ENCODE measurements at places on chromosomes 4 and X.

GRCh38 chr4:140693562-140693961 is 62.6 kb downstream of the TBC1D9 start:
- DNase-seq, result no peak

DNA sequence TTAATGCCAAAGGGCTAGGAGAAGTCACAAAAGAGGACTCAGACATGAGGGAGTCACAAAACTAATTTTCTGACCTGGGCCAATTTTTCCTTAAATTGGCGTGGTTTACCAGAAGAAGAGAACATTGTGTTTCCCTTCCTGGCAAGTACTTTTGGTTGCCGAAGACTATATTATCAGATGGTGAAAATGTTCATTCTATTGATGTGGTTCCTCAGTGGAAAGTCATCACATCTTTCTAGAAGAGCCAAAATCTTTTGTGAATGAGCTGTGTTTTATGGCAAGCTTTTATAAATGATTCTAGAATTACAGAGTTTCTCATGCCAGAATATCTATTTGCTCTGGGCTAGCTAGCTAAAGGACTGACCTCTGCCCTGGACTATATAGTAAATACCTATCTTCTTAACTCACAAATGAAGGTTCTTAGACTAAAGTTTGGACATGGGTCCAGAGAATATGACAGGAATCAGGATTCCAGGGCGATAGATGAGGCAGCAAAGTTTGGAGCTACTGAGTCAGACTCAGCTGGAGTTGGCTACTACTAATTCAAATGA is 288.9 kb downstream of the IL1RAPL2 start:
- no peak for DNase-seq

DNA sequence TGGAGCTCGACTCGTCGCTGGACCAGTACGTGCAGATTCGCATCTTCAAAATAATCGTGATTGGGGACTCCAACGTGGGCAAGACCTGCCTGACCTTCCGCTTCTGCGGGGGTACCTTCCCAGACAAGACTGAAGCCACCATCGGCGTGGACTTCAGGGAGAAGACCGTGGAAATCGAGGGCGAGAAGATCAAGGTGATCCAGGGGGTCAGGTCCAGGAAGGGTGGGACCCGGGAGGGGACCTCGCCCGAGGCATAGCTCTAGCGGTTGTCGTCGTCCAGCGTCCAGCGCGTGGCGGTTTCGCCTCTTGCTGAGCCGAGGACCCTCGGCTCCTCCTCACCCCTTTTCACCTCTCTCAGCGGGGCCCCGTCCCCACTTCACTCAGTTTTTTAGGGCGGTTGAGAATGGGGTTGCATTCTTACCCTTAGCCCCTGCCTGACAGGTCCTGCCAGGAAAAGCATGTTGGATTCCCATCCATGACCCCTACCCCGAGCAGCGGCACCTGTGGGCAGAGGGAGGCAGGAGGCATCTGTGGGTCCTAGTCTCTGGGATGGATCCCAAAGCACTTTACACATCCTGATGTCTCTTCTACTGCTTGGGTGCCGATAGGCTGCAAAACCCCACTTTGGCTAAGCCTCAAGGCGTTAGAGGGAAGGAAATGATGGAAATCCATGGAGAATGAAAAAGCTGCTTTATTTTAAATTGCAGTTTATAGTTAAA is 524 bp downstream of the RAB33A start:
- DNase-seq, result no peak

GRCh38 chr4:94897023-94897422 is 139.3 kb downstream of the BMPR1B start:
- no peak for DNase-seq

GRCh38 chr4:155590796-155591585 is 75.7 kb upstream of the GUCY1A1 start:
- no peak for DNase-seq

DNA sequence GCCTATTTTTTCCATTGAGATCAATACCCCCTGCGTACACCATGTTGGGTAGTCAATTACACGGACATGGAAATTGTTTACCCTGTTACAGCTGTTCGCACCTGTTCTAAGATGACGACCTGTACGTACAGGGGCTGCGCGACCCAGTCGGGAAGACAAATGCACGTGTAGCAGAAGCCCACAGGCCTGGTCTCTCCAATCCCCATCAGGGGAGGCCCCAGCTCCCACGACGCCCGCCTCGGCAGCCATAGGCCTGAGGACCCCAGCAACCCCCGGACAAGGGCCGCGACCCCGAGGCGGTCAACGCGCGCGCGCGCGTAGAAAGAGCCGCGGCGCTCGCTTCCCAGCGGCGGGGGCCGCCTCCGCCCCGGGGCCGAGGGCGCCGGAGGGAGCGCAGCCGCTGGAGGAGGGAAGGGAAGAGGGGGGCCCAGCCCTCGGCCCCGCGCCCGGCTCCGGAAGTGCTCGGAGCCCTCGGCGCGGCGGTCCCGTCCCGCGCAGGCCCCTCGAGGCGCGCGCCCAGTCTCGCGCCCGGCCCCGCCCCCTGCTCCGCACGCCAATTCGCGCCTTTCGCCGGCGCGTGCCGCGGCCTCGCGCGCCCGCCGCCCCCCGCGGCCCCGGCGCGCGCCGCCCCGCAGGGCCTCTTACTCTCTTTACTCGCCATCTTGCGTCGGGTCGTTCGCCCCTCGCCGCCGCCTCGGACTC is 618 bp downstream of the RBBP7 start:
- no peak for DNase-seq

GRCh38 chr4:2263926-2264321 is 2.0 kb upstream of the MXD4 start:
- DNase-seq, result no peak

- DNase-seq, result no peak
These were observed 477.0 kb downstream of the GBA3 start for GRCh38 chr4:23169608-23170311.

- no peak for DNase-seq
These were observed 8.1 kb downstream of the SEPTIN6 start for GRCh38 chrX:119684916-119685224.

DNA sequence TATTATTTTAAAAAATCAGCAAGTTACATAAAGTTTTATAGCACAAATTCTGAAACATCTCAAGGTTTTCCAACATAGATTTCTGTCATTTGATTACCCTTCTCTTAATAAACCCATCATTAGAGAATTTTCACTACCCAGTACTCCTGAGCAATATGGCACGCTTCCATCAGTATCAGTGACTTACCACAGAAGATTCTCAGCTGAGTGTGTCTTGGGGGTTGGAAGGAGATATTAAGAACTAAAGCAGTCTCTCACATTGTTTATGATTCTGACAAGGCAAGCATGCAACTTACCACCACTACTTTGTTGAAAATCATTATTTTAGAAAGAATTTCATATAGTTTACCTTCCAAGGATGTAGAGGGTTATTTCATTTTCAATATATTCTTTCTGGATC is 67.7 kb downstream of the INPP4B start:
- DNase-seq, result no peak

GRCh38 chr4:93448691-93449293 is 379.8 kb upstream of the ATOH1 start:
- DNase-seq, result no peak

DNA sequence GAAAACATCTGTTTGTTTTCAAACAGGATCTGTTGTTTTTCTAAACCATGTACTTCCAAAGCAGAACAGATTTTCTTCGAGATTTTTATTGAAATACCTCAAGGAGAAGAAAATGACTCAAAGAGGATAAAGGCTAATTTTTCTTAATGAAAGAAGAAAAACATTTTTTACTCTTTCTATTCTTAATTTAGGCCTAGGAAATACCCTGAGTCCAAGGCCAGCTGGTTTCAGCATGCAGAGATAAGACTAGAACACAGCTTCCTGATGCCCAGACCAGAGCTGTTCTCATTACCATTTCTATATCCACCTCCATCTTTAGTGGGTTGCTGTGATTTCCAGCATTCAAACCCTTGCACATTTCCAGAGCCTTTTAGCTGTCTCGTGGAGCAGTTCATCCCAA is 18.3 kb downstream of the GAB1 start:
- no peak for DNase-seq

GRCh38 chr4:8093587-8094274 is 64.9 kb downstream of the ABLIM2 start:
- DNase-seq, result no peak

DNA sequence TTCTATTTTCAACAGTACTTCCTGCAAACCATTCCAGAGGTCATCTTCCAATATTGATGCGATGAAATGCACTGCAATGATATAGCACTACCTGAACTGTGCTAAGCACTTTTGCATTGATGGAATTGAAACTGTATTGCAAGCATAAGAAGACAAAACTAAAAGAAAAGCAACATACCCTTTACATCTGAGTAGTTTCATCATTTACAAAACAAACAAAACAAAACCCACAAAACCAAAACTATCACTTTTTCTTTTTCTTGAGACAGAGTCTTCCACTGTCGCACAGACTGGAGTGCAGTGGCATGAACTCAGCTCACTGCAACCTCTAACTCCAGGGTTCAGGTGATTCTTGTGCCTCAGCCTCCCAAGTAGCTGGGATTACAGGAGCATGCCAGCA is 120.1 kb upstream of the NAP1L5 start:
- no peak for DNase-seq

GRCh38 chr4:55554453-55555030 is 7.8 kb upstream of the CLOCK start:
- DNase-seq, result no peak

GRCh38 chrX:22278375-22278774 is 5.7 kb downstream of the CBLL2 start:
- DNase-seq, result no peak

DNA sequence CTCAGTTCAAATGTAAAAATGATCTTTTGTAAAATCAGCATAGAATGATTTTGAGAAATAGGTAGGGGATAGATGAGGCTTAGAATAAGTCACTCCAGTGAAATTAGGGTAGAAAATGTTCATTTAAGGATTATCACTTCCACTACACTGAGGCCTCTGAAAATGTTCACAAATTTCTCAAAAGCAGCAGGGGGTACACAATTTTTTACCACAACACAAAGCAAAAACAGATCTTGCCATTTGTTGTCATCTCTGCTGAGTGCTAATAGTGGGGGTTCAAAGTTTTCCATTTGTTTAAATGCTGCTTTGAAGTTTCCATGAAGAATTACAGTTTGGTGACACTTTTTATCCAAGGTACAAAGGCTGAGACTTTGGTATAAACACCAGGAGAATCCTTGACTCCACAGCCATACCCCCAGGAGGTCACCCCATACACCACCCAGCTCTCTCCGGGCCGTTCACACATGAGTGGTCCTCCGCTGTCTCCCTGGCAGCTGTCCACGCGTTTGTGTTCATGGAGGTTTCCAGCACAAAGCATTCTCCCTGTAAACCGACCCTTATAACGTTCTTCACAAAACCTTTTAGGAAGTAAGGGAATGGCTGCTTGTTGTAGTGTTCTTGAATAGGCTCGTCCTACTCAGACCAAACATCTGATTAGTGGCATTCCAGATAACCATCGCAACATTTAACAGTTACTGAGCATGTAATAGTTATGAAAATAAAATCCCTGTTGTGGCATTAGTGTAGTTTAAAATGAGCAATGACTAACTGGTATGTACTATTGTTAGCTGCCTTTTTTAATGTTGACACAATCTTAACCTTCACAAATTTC is 71.0 kb downstream of the PRSS12 start:
- DNase-seq, result no peak

DNA sequence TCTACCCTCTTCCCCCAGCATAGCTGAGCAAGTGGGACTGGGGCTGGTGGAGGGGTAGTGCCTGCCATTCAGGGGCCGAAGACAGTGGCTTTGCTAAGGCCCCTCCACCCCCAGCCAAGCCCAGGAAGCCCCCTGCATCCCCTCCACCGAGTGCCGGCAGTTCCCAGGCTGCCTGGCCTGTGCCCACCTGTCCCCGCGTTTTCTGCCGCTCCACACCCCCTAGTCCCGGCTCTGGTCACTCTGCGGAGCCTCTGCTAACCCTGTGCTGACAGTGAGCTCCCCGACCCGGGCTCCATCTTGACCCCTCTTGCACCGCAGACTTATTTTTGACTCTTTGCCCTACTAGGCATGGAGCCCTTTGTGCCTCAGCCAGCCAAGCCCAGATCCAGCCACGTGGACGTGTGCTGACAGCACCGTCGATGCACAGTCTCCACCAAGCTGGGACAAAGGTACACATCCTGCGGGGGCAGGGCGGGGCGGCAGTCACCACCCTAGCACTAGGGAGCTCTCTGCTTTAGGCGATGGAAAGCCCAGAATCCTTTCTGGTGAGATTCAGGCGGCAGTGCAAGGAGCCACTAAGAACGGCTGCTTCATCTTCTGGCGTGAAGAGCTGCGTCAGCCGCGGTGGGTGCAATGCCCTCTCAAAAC is 96.6 kb downstream of the PHKA2 start:
- DNase-seq, result no peak

DNA sequence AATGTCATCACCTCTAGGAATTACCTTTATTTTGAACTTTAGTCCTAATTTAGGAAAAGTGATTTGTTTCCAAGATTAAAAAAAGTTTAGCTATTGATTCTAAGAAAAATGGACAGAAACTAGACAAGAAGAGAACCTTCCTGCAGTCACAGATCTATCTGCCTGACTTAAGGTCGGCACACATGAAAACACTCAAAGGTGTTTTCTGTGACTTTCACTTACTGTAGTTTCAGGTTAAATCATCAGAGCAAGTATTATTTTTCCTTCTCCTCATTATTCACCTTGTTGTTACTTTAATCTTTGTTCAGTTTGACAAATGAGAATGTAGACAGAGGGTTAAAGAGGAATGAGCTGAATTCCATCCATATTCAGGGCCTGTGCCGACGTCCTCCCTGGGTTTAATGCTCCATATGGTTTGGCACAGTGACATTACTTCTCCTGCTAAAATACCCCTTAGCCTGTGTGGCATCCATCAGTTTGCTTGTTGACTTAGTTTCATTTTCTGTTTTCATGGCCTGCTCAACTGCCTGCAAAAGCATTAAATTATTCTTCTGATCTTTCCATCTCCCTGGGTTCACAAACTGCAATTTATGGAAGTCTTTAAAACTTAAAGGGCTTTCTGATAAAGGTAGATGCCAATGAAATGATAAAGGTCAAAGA is 352.7 kb downstream of the NKX6-1 start:
- DNase-seq, result no peak

DNA sequence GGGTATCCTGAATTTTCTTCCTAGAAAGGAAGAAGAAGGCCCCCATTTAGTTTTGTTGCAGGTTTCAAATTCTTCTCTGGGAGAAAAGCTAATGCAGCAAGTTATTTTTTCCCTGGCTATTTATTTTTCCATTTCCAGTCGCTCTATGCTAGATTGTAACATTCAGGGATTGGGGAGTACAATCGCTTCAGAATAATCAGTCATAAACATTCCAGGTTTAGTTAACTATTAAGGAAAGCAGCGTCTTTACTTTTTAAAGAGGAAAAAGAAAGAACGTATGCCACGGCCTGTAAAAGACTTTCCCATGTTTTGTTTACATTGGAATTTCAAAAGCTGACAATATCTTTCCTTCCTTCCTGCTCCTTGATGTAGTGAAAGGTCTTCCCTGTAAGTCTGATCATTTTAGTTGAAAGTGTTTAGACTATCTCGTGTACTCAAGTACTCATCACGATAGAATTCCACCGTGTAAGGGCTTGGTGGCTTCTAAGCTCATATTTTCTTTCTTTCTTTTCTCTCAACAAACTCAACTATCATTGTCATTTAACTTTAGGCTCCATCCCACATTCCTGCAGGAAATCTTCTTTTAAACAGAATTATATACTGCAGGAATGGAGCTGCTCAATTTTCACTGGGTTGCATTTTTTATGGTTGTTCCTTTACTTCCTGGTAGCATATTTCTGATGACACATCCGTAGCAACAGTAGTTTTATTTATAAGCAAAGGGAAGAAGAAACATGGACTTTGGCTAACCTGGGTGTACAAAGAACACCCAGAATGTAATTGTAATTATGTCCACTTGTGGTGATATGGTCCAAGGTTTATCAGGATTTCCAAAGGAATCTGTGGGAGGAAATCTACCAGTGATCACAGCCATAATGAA is 213.1 kb upstream of the FAT1 start:
- DNase-seq, result no peak
